ENCODE measurements at places on chromosomes 12 and 14.

DNA sequence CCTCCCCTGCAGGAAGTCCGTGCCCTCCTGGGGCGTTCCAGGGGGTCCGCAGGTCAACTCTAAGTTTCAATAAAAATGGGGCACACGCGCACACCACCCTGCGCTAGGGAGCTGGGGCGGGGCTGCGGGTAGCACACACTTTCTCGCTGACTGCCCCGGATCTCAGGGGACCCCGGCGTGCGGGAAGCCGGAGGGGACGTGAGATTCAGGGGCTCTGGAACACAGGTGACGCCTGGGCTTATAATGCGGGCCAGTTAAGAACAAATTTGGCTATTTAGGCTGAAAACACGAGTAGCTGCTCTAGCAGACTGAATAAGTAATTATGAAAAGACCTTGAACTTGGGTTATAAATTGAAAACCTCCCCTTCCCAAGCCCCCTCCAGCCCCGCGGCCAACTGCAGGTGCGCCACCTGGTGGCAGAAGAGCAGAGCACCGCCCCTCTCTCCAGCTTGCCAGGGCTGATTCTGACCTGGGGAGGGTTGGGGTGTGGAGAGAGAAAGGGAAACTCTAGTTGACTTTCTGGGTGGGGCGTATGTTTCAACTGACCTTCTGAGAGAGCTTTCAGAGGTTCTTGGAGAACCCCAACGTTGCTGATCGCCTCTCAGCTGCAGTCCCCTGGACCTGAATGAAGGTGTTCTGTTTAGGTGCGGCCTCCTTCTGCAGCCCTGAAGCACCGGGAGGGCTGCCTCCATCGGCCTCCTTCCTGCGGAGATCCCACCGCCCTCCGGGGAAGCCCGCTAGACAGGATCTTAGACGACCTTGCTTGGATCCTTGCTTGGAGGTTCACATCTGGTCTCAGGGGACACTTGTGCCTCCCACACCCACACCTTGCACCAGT lies 118.4 kb upstream of the EVL start:
- DNase-seq, result peak; percentile 40

DNA sequence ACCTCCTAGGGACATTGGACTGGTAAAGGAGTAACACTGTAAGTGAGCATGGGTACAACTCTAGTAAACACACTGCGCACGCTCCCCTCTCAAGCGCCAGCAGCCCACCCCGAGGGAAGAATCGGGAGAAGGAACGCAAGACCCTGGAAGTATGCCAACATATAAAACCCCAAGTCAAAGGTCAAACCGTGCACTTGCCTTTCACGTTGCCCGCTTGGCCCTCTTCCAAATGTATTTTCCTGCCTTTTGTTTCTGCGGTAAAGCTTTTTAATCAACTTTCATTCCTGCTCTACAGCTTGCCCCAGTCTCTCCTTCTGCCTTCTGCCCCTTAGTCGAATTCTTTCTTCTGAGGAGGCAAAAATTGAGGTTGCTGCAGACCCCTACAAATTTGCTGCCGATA lies 17.6 kb upstream of the CHST11 start:
- no peak for DNase-seq

- peak; percentile 87 for DNase-seq
These were observed 16.4 kb upstream of the ESPL1 start for GRCh38 chr12:53251477-53252348.

DNA sequence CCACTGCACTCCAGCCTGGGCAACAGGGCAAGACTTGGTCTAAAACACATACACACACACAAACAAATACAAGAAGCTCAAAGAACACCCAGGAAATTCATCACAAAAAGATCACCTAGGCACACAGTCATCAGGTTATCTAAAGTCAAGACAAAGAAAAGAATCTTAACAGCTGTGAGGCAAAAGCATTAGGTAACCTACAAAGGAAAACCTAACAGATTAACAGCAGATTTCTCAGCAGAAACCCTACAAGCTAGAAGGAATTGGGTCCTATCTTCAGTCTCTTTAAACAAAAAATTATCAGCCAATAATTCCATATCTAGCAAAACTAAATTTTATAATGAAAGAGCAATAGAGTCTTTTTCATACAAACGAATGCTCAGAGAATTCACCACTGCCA lies 22.4 kb downstream of the CEP83 start:
- DNase-seq, result no peak

GRCh38 chr12:132329720-132330548 lies 545 bp upstream of the GALNT9 start:
- DNase-seq, result no peak

DNA sequence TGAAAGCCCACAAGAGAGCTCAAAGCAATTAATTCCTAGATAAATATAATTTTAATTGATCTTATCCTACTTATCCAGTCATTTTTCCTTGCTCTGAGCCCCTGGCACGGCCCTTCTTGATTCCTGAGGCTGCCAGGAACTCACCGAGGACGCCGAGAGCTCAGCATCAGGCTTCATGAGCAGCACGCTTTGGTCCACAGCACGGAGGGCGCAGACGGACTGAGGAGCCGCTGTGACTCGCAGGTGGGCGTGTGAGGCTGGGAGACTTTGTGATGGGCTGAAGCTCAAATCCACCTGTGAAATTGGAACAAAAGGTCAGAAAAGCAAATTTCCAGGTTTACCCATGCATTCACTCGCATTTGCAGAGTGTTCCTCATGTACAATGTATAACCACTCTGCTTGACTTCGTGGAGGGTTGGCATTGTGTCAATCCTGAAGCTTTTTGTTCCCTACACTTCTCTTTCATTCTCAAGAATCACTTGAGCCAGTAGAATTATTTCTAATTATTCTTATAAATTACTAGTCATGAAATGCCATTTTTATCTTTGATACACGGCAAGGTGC lies 17.2 kb downstream of the A2M start:
- no peak for DNase-seq

DNA sequence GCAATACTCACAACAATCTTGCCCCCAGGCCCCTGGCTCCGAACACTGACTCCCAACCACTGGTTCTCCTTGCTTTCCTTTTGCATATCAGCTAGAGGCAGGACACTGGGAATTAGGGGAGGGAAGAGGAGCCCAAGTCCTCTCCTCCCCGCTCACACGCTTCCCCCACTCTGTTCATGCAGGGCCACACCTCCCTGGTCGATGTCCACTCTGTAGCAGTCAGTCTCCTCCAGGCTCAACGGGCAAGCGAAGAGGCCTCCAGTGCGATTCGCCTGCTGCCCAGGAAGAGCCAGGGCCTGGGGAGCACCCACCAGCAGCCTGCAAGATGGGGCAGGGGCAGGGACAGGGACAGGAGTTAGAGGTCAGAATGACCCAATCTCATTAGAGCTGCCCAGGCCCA lies 4.8 kb downstream of the ITGA7 start:
- DNase-seq, result no peak

DNA sequence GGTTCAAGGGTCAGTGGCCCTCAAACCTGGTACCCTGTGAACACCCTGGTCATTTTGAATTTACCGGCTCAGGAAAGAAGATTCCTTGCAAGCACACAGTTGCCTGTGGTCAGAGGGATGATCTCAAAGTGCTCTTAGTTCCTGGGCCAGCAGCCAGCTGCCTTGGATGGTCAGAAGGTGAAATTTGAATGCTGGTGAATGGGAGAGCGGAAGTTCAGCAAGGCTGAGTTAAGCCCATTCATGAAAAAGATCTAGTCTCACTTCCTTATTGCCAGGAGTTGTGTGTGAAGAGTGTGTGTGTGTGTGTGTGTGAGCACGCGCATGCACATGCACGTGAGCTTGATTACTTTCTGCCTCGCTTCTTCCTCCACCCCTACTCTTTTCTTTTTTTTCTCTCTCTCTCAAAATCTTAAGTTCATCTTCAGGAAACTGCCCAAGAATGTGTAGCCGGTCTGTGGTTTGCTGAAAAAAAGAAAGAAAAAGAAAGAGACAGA lies 155.5 kb upstream of the CCND2 start:
- peak; percentile 94 for DNase-seq

GRCh38 chr14:101814934-101815333 lies 53.4 kb downstream of the PPP2R5C start:
- DNase-seq, result no peak
